ENCODE measurements at places on chromosomes 4 and X.

- DNase-seq = no peak
Measured at GRCh38 chrX:13597874-13598273, 28.5 kb downstream of the EGFL6 start.

- no peak for DNase-seq
Measured at GRCh38 chr4:137610960-137611359, 78.7 kb upstream of the PCDH18 start.

- no peak for DNase-seq
Measured at GRCh38 chr4:140061659-140062289, 92.2 kb downstream of the MAML3 start.

DNA sequence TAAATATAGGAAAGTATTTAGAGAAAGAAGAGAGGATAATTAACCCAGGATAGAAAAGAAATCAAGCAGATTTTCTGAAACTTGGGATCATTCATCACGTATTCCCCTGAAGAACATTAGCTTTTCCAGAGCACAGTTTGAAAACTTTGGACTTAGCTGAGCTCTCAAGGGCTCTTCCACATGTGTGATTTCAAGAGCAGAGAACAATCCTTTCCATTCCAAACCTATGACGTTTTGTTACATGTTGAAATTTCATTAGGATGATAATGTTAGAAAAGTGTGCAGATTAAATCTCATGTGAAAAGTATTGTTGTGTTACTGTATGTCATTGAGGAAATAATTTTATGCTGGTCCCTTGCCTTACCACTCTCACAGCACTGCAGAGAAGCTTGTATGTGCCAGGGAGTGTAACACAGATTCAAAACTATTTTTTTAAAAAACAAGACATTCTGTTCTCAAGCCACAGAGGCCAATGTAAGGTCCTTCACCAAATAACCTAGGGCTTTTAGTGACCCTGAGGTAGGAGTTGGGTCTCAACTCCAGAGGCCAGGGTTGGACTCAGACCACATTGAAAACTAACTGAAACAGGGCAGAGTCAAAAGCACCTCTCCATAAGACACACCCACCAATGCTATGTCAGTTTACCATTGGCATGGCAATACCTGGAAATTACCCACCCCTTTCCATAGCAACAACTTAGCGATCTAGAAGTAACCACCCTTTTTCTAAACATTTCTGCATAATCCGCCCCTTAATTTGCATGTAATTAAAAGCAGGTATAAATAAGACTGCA is 141.3 kb downstream of the ANXA5 start:
- no peak for DNase-seq

- DNase-seq = no peak
Measured at GRCh38 chr4:40311811-40312346, 23.3 kb upstream of the CHRNA9 start.

GRCh38 chrX:43345166-43345565 is 310.9 kb upstream of the MAOA start:
- no peak for DNase-seq

Measured in NCI-H524 (cell line).